Suprapubic skin (tissue), 4 donors: ENCODE measurements at places on chromosomes 3 and 15. TPM values are rescaled to one million over a fixed set of nuclear protein-coding genes. Genes with fewer than 3 reads are reported as not detected.

The CPN2 gene
- total RNA-seq, result not detected

The GREM1 gene
- total RNA-seq, result 1.4 TPM

DNA sequence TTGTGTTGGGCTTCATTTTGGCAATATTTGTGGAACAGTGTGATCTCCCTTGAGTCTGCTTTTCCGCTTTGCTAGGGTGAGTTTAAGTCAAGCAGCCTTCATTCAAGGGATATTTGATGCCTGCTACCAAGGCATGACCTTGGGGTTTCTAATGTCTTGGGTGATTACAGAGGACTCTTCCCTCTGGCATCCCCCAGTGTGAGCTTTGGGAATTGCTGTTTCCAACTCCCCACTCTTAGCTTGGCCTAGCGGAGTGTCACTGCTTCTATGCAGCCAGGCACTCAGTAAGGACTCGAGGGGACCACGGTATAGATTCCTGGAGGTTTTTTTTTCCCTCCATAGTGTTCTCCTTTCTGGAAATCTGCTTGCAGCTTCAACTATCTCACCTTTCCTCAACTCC, 21.1 kb downstream of the GCNT3 start:
- no peaks in the 10 kb centered on the region for H3K27me3 ChIP-seq
- no peak overlapping the region for H3K27ac ChIP-seq
- no peak overlapping the region for H3K4me3 ChIP-seq
- H3K4me1 ChIP-seq, result no peaks in the 10 kb centered on the region
- no peak for DNase-seq

DNA sequence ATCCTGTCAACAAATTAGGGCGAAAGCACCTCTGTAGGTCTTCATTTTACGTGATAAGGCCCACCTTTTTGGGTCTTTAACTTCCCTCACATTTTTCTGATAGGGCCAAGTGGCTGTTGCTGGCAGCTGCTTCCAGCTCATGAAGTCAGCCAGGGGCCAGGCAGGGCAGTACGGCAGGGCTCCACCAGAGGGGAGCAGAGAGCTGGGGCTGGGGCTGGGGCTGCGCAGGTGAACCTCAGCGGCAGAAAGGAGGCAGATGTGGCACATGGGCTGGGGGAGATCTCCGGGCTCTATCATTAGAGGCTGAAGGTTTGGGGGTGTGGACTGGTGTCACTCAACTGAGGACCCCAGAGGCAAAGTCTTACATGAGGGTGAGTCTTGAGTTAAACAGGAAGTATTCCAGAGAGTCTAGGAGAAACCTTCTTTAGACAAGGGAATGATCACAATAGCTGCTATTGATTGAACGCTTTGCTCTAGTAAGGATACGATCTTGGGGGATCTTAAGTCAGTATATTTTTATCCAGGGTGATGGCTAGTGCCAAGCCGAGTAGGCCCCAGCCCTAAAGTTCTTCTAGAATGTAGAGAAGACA, 62.8 kb upstream of the MEX3B start:
- H3K27me3 ChIP-seq, result no peaks in the 10 kb centered on the region
- no peak overlapping the region for H3K27ac ChIP-seq
- no peak overlapping the region for H3K4me3 ChIP-seq
- no peaks in the 10 kb centered on the region for H3K4me1 ChIP-seq
- DNase-seq, result no peak

The C3orf22 gene
- total RNA-seq, result not detected

The KCNAB1 gene
- 0.42 TPM for total RNA-seq

The SLC30A4 gene
- total RNA-seq, result 5.3 TPM

The EXD1 gene
- total RNA-seq, result not detected

GRCh38 chr3:64318668-64319271, 93.5 kb upstream of the PRICKLE2 start:
- no peak overlapping the region for H3K27ac ChIP-seq
- no peaks in the 10 kb centered on the region for H3K27me3 ChIP-seq
- H3K4me3 ChIP-seq, result no peak overlapping the region
- no peaks in the 10 kb centered on the region for H3K36me3 ChIP-seq
- DNase-seq, result no peak

The DUT gene
- total RNA-seq, result 69.4 TPM

DNA sequence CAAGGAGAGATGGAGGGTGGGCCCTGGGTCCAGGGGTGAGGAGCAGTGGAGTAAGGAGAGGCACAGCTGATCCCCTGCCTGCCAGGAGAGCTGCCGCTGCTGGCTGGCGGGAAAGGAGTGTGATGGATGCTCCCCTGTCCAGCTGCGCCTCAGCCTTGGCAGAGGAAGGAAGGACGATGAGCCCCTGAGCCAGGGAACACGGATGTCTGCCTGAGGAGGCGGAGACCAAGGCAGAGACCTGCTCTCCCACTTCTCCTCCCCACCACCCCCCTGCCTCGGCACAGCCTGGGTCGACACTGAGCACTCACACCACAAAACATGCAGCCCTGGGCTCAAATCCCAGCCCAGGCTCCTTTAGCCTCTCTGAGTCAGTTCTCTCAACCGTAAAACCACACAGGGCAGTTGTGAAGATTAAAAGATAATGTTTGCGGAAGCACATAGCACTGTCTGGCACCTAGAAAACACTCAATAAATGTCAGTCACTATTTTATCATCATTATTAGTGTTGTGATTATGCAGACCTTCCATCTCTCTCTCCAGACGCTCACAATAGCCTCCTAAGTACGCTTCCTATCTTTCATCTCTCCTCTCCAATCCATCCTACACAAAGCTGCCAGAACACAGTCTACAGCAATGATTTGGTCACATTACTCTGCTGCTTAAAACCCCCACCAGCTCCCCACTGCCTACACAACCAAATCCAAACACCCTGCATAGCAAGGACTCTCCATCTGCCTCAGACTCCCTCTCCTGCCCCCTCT, 52.2 kb downstream of the SEMA5B start:
- no peaks in the 10 kb centered on the region for H3K36me3 ChIP-seq
- no peak for DNase-seq
- H3K4me3 ChIP-seq, result no peak overlapping the region
- peaks cover under 1% of the 10 kb centered on the region for H3K4me1 ChIP-seq
- peaks cover 8% of the 10 kb centered on the region for H3K27me3 ChIP-seq

The GHRL gene
- total RNA-seq, result not detected

GRCh38 chr3:71010726-71011455, 572.6 kb downstream of the FOXP1 start:
- no peak overlapping the region for H3K4me3 ChIP-seq
- H3K27ac ChIP-seq, result no peak overlapping the region
- DNase-seq, result no peak
- peaks cover 33% of the 10 kb centered on the region for H3K4me1 ChIP-seq
- H3K27me3 ChIP-seq, result no peaks in the 10 kb centered on the region

The ULK4 gene
- 11.7 TPM for total RNA-seq

DNA sequence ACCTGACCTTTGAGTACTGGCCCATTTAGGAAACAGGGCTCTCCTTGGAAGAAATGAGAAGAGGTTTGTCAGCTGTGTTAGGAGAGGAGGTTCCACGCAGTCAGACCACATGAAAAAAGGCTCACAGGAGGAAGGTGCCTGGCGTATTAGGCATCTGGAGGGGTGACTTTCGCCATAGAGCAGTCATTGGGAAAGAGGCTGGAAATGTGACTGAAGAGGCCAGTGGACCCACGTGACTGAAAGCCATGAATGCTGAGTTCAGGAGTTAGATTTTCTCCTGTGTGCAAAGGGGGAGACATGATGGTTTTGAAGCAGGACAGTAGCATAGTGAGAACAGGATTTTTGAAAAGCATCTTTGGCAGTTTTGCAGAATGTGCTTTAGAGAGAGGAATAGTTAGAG, 29.7 kb upstream of the RNF7 start:
- no peak for DNase-seq
- no peaks in the 10 kb centered on the region for H3K4me1 ChIP-seq
- no peaks in the 10 kb centered on the region for H3K36me3 ChIP-seq
- no peak overlapping the region for H3K4me3 ChIP-seq
- no peaks in the 10 kb centered on the region for H3K27me3 ChIP-seq
- H3K27ac ChIP-seq, result no peak overlapping the region

The PGBD4 gene
- total RNA-seq, result 0.83 TPM

GRCh38 chr3:8838234-8838633, 68.8 kb upstream of the OXTR start:
- no peak for DNase-seq
- H3K27ac ChIP-seq, result no peak overlapping the region
- no peaks in the 10 kb centered on the region for H3K36me3 ChIP-seq
- no peaks in the 10 kb centered on the region for H3K4me1 ChIP-seq
- H3K27me3 ChIP-seq, result no peaks in the 10 kb centered on the region

DNA sequence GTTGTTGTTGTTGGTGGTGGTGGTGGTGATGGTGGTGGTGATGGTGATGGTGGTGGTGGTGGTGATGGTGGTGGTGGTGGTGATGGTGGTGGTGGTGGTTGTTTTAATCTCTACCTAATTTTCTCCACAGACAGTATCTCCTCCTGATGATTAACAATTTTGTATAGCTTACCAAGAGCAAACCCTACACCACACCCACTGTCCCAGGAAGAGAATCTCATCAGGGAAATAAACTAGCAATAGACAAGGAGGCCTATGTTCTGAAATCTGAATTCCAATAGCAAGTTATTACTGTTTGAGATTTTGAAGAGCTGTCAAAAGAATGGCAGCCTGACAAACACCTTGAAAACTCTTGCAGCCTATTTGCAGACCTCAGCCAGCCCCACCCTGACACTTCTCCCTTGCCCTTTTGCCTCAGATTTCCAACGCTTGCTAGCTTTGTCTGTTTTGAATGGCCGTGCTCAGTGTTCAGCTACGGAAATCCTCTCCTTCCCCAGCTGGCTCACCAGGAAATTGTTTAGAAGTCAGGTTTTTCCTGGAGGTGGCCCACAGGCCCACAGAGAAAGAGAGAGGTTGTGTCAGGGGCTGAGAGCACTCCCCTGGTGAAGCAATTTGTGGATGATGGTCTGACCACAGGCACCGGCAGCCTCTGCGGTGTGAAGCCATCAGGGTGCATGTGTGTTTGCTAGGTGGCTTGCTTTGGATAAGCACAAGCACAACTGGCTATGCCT, 101.6 kb downstream of the MAGI1 start:
- no peaks in the 10 kb centered on the region for H3K4me1 ChIP-seq
- no peak overlapping the region for H3K4me3 ChIP-seq
- no peaks in the 10 kb centered on the region for H3K27me3 ChIP-seq
- H3K27ac ChIP-seq, result no peak overlapping the region
- H3K36me3 ChIP-seq, result no peaks in the 10 kb centered on the region

GRCh38 chr15:78878356-78878755, 5.7 kb downstream of the MORF4L1 start:
- H3K36me3 ChIP-seq, result peaks cover 21% of the 10 kb centered on the region
- no peak overlapping the region for H3K27ac ChIP-seq
- H3K4me1 ChIP-seq, result peaks cover 70% of the 10 kb centered on the region
- H3K4me3 ChIP-seq, result no peak overlapping the region
- no peaks in the 10 kb centered on the region for H3K27me3 ChIP-seq
- no peak for DNase-seq

GRCh38 chr3:149009732-149010131, 18.4 kb downstream of the GYG1 start:
- peaks cover 59% of the 10 kb centered on the region for H3K36me3 ChIP-seq
- no peaks in the 10 kb centered on the region for H3K27me3 ChIP-seq
- DNase-seq, result no peak
- H3K27ac ChIP-seq, result no peak overlapping the region
- H3K4me3 ChIP-seq, result no peak overlapping the region
- H3K4me1 ChIP-seq, result no peaks in the 10 kb centered on the region

- no peaks in the 10 kb centered on the region for H3K27me3 ChIP-seq
- no peak for DNase-seq
- H3K4me3 ChIP-seq, result no peak overlapping the region
- no peaks in the 10 kb centered on the region for H3K36me3 ChIP-seq
These were observed 119.4 kb downstream of the ECT2 start for GRCh38 chr3:172869784-172870518.

DNA sequence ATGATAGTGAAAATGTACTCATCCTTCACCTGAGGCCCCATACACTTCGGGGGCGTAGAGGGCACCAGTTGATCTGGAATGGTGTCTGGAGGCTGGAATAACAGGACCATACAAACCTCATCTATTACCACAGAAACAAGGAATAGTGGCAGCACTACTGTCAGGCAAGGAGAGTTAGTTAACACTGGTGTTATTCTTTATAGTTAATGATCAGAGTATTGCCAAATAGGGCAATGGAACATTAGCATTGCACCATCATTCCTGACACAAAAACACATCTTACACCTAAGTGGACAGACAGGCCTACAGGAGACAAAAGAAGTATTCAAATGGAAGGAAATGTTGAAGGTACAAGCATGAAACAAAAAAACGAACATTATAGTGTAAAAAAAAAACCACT, 137.0 kb upstream of the UBP1 start:
- H3K4me1 ChIP-seq, result no peaks in the 10 kb centered on the region
- no peak overlapping the region for H3K27ac ChIP-seq
- H3K27me3 ChIP-seq, result no peaks in the 10 kb centered on the region
- H3K4me3 ChIP-seq, result no peak overlapping the region

- no peak for DNase-seq
- H3K27ac ChIP-seq, result no peak overlapping the region
- no peak overlapping the region for H3K4me3 ChIP-seq
- no peaks in the 10 kb centered on the region for H3K36me3 ChIP-seq
- H3K27me3 ChIP-seq, result no peaks in the 10 kb centered on the region
These were observed 36.2 kb downstream of the KBTBD12 start for GRCh38 chr3:127951276-127951675.

The CIDEC gene
- 34.7 TPM for total RNA-seq
